AG09319 (cell line): ENCODE measurements at places on chromosomes 5 and 9.

DNA sequence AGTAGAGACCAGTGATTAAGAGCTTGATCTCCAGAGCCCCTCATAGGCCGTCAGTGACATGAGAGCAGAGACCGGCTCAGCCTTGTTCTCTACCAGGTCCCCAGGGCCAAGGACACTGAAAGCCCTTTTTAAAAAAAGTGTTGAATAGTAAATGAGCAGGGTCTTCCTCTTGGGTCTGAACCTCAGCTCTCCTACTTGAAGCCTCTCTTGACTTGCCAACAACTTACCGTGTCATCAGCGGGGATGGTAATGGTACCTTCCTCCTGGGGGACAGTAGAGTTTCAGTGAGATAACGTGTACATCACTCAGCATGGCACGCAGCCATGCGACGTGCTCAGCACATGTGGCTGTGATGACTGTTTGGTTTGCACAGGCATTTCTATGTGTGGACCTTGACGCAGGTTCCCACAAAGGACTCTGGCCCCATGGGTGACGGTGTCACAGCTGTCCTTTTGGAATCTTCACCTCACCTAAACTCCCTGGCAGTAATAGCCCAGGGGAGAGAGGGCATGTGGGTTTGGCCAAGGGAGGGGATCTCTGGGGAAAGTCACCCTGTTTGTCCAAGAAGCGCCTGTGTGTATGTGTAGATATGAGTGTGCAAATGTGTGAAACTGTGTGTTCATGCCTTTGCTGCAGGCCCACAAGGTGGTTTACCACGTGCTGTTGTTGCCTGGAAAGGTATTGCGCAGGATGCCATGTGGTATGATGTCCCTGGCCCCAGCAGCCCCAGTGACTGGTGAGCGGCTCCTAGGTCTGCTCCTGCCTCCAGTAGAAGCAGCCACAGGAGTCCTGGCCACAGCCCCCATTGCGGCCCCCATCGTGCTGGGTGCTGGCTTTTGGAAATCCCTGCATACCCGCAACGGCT, 18.7 kb downstream of the ERGIC1 start:
- DNase-seq: no peak

DNA sequence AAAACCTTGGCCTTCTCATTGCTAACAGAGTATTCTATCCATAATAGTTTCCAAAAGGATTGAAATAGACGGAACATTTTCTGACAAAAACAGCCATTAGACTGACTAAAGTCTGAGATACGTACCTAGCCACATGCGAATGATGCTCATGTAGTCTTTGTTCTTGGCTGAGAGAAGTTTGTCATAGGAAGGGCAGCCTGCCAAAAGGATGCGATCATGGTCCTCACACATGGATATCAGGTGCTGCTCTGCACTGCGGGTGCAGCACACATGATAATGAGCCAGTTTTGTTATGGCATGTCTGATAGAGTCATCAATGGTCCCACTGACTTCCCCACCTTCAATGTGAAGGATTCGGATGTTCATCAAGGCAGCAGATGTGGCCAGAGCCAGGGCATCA, 12.3 kb downstream of the GNE start:
- no peak for DNase-seq

- no peak for DNase-seq
Observed at GRCh38 chr5:119626086-119626485, 3.3 kb upstream of the FAM170A start.

DNA sequence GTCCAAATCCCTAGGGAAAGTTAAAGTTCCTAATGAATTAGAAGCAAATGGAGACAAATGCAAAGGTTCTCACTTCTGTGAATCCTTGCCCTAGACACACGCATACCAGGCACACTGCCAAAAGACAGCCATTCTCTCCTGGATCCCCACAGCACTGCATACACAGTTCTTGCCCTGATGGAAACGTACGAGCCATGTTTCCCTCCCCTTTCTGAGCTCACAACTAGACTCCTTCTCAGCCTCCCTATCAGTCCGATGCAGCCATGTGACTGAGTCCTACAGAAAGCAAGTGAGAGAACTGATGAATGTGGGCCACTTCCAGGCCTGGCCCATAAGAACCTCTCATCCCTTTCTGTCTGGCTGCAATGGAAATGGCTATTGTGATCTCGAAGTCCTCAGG, 92.0 kb downstream of the ZNF608 start:
- no peak for DNase-seq

DNA sequence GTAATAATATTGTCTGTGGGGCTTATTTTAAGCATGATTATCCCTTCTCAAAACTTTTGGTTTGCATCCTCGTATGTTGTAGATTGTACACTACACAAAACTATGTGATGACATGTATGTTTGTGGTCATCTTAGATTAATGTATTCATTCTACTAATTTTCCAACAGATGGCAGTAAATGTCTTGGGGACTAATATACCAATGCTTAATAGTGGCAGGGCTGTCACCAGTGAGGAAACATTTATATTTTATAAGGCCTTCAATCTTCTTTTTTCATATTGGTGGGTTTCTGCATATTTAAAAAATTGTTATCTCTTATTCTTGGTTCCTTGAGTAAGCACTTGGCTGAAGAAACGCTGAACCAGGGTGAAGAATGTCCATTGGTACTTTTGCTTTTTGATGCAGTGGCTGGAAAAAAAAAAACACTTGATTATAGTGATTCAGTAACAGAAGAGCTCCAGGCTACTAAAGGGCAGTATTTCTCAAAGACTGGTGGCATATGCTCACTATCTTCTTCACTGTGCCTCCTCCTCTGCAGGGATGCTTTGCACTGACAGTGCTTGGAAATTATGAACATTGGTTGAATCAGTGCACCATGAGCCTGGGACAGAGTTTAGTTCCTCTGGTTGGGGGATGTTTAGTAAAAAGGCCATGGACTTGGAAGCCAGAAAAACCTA, 530.3 kb downstream of the RASEF start:
- DNase-seq: no peak

GRCh38 chr5:17882760-17883488, 248.7 kb downstream of the TAF11L14 start:
- DNase-seq: no peak

DNA sequence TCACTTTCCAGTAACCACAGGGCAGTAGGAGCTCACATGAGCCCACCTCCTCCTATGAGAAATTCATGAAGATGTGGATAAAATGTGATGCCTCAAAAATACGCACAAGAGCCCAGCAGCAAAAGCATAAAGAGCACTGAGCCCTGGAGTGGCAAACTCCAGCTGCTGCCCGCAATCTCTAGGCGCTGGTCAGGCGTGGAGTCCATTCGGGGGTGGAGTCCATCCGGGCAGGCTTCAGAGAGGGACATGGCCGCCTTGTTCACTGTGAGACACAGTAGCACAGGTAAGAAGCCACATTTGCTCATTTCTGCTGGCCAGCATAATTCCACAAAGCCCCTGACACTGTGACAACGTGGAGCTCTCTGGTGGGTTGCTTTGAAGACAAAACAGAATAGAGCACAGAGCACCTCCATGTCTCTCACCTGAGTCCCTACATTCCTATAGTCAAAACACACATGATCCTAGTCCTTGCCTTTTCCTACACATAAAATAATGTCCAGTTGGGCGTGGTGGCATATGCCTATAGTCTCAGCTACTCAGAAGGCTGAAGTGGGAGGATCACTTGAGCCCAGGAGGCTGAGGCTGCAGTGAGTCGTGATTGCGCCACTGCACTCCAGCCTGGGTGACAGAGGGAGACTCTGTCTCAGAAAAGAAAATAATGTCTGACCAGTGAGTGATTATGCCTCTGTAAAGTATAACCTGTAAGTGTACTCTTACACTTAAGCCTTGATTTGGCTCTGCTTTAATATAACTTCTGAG, 365.2 kb downstream of the GADD45G start:
- no peak for DNase-seq
